ENCODE measurements at places on chromosomes 7 and 10. TPM values are rescaled to one million over a fixed set of nuclear protein-coding genes. Genes with fewer than 3 reads are reported as not detected.
A peak's percentile ranks its signal among the peaks of the same experiment; 100 is the strongest.

Gene NUB1
- 41.2 TPM for total RNA-seq

Gene PPP1R9A
- total RNA-seq: not detected

Gene AOAH
- 12.3 TPM for total RNA-seq

Gene CHCHD2
- 617 TPM for total RNA-seq

Gene VAX1
- total RNA-seq: not detected

Gene COL13A1
- total RNA-seq: not detected

DNA sequence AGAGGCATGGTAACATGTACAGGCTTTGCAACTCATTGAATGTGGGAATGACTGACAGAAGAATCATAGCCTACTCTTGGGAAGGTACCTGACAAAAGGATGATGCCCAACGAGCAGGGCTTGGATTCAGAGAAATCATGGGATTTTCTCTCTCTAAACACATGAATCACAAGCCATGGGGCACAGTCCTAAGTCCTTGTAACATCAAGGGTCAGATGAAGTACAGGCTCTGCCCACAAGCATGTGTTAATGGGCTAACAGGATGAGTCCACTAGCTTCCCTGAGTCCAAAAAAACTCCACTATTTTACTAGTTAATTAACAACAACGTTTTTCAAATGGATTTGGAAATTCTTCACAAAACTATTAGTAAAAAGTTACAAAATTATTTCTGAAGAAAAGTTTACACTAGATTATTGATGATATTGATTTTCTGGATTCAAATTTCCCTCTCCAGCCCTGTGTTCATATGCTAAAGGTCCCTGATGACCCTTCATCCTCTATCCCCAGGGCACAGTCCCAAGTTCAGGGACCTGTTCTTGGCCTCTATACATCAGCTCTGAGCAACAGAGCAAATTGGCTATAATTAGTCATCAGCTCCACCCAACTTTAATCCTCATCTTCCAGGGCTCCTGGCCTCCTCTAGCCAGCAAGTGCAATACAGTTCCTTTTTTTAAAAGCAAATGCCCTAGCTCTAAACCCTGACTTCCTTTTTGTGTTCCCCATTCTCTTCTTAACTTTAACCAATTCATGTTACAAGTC lies 99.8 kb downstream of the GSAP start:
- H3K4me1 ChIP-seq: no peaks in the 10 kb centered on the region
- peaks cover 14% of the 10 kb centered on the region for H3K36me3 ChIP-seq
- no peak overlapping the region for H3K4me3 ChIP-seq
- no peak overlapping the region for H3K27ac ChIP-seq

DNA sequence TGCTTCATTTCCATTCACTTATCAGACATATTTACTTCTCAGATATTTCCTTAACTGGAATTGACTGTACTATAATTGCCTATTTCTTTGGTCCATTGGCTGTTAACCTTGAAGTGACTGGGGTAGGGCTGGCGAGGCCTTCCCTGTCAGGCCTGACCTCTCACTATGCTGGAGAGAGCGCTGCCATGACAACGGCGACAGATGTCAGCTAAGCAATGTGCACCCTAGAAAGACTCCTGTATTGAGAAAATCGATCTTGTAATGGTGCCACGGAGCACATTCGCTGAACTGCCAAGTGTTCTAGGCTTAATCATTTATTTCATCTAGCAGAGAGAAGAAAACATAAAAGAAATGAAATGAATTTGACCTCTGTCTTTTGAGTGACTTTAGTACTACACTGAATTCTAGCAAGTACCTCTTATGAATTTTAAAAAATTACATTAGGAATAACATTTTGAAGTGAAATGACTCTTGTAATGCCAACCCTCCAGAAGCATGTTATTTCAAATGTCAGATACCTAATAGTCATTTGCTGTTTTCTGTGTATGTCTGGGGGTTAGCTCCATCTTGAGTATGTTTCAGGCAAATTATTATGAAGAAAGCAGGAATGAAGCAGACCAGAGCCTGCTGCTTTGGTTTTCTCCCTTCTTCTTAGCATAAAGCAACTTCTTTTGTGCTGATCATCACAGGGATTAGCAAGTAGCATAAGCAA lies 148.0 kb downstream of the SNX10 start:
- H3K4me1 ChIP-seq: no peaks in the 10 kb centered on the region
- H3K27me3 ChIP-seq: peaks cover 8% of the 10 kb centered on the region
- H3K36me3 ChIP-seq: no peaks in the 10 kb centered on the region
- H3K4me3 ChIP-seq: no peak overlapping the region
- DNase-seq: no peak

DNA sequence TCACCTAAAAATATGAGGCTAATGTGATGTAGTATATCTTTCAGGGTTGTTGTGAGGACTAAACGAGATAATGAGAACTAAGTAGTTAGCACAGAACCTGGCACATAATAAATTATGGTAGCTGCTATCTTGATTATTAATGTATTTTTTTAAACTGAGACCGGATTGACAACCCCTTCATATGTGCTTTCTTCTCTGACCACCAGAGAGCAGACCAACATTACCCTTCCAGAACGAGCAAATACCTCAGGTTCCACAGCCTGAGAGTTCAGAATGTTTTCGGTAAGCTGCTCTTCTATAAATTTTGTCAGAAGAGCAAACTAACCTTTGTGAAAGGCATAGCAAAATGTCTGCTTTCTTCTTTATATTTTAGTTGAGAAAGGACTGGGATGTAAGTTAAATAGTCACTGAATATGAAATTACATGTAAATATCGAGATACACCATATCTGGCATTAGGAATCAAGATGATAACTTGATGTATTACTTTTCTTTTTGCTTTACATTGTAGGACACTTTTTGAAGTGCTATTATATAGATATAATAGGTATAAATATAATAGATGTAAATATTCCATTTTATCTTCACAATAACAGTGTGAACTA lies 13.6 kb upstream of the BPGM start:
- H3K27ac ChIP-seq: no peak overlapping the region
- peaks cover 5% of the 10 kb centered on the region for H3K27me3 ChIP-seq
- DNase-seq: no peak
- peaks cover 20% of the 10 kb centered on the region for H3K4me1 ChIP-seq
- peaks cover 5% of the 10 kb centered on the region for H3K36me3 ChIP-seq
- H3K4me3 ChIP-seq: no peak overlapping the region

DNA sequence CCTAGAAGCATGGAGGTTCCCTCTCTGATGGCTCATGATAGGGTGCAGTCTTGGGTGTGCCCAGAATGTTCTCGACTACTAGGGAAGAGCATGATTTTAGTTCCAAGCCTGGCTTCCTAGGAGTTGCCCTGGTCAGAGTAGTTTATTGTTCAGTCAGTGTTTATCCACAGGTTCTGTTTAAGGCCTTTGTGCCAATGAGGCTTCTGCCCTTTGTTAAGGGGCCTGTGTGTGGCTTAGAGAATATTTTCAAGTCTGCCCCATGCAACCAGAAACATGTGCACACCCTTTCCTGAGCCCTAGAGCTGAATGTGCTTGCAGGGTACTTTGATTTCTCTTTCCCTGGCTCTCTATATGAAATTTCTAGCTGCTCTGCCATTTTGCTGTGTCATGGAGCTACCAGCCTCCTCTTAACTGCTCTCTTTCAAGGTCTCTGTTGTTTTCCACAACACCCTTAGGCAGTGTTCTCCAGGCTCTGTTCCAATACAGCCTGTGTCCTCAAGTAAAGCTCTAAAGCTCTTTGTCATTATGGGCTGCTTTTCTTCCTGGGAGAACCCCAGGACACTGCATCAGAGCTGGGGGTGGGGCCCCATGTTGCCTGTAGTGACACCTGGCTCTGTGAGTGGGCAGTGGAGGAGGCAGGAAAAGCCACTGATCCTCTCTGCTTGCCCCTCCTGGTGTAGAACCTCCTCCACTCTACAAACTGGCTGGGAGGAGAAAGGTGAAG lies 34.1 kb upstream of the TSPAN33 start:
- H3K36me3 ChIP-seq: no peaks in the 10 kb centered on the region
- H3K4me3 ChIP-seq: no peak overlapping the region
- no peak for DNase-seq
- H3K4me1 ChIP-seq: peaks cover 7% of the 10 kb centered on the region
- H3K27me3 ChIP-seq: peaks cover 10% of the 10 kb centered on the region

GRCh38 chr10:58590152-58590840 lies 77.6 kb downstream of the BICC1 start:
- H3K4me1 ChIP-seq: no peaks in the 10 kb centered on the region
- DNase-seq: no peak
- H3K27me3 ChIP-seq: no peaks in the 10 kb centered on the region
- H3K36me3 ChIP-seq: no peaks in the 10 kb centered on the region

- H3K27me3 ChIP-seq: peaks cover 10% of the 10 kb centered on the region
- H3K4me3 ChIP-seq: no peak overlapping the region
- H3K36me3 ChIP-seq: no peaks in the 10 kb centered on the region
- H3K4me1 ChIP-seq: no peaks in the 10 kb centered on the region
- no peak for DNase-seq
These were observed 273.1 kb downstream of the PHTF2 start for GRCh38 chr7:78071491-78072200.

DNA sequence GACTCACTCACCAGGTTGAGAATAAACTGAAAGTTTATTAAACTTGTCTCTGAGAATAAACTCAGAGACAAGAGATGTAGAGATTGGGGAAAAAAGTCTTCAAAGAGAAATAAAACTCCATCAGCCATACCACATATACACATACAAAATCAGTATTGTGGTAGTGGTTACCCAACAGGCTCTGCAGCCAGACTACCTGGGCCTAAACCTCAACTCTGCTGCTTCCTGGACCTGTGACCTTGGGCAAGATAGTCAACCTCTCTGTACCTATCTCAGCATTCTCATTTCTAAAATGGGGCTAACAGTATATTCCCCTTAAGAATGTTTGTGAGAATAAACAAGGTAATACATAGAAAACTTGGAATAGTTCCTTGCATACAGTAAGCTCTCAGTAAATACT lies 15.3 kb downstream of the TPK1 start:
- H3K4me3 ChIP-seq: peak overlapping the region; percentile 9
- H3K36me3 ChIP-seq: peaks cover 19% of the 10 kb centered on the region
- peak overlapping the region; percentile 59 for H3K27ac ChIP-seq
- H3K4me1 ChIP-seq: peaks cover 70% of the 10 kb centered on the region
- no peak for DNase-seq
- no peaks in the 10 kb centered on the region for H3K27me3 ChIP-seq

GRCh38 chr7:79790656-79791262 lies 337.3 kb upstream of the MAGI2 start:
- H3K4me3 ChIP-seq: no peak overlapping the region
- H3K27me3 ChIP-seq: no peaks in the 10 kb centered on the region
- DNase-seq: no peak
- H3K4me1 ChIP-seq: no peaks in the 10 kb centered on the region

GRCh38 chr10:48604991-48605508 lies at the start of gene ARHGAP22:
ARHGAP22 (minus strand) TSS chr10:48605073; CDS start chr10:48604796, 277 bp downstream.
- no peaks in the 10 kb centered on the region for H3K4me1 ChIP-seq
- DNase-seq: no peak
- no peak within 1 kb of the TSS for H3K4me3 ChIP-seq
- no peak within 1 kb of the TSS for H3K27ac ChIP-seq
- H3K27me3 ChIP-seq: peaks cover 39% of the 10 kb centered on the region

- no peak for DNase-seq
- H3K27ac ChIP-seq: no peak overlapping the region
- H3K36me3 ChIP-seq: no peaks in the 10 kb centered on the region
- H3K27me3 ChIP-seq: peaks cover 5% of the 10 kb centered on the region
- H3K4me1 ChIP-seq: no peaks in the 10 kb centered on the region
These were observed 7.3 kb upstream of the ASB4 start for GRCh38 chr7:95478272-95479037.

DNA sequence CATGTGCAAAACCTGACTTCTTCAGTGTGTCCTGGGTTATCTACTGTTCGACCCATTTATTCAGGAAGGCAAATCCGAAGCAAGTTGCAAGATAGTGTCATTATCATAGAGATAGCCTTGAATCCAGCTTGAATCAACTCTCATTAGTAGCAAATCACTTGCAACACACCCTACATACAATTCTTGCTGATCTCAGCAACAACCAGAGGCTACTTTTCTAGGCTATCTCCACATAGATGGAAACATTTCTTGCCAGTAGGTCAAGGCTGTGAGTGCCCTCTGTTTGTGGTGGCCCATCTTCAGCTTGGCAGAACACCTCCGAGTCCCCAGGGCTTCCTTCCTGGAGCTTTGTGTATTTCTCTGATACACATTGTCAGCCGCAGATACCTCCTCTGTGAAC lies 12.0 kb downstream of the UBTD1 start:
- DNase-seq: no peak
- H3K27me3 ChIP-seq: peaks cover 6% of the 10 kb centered on the region
- no peaks in the 10 kb centered on the region for H3K4me1 ChIP-seq
- H3K27ac ChIP-seq: no peak overlapping the region
- H3K36me3 ChIP-seq: no peaks in the 10 kb centered on the region
- H3K4me3 ChIP-seq: no peak overlapping the region

GRCh38 chr7:55288070-55288824 lies 76.9 kb upstream of the LANCL2 start:
- H3K36me3 ChIP-seq: no peaks in the 10 kb centered on the region
- DNase-seq: no peak
- H3K4me3 ChIP-seq: no peak overlapping the region
- no peaks in the 10 kb centered on the region for H3K4me1 ChIP-seq

DNA sequence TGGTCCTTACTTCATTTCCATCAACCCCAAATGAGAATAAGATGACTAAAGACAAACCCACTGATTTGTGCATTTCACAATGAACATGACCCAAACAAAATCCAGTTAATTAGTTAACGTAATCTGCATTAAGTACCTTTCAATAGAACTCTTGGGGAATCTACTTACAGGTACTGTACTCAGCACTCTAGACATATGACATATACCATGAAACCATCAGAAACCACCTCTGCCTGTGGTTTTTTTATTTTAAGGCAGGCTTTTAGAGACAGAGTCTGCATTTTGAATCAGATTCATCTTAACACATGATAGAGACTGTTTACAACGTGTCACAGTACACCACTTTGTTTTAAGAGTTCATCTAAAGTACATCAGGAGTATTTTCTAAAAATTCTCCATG lies 168.4 kb downstream of the BTAF1 start:
- DNase-seq: no peak
- H3K4me1 ChIP-seq: peaks cover 8% of the 10 kb centered on the region
- H3K27ac ChIP-seq: no peak overlapping the region
- no peak overlapping the region for H3K4me3 ChIP-seq
- no peaks in the 10 kb centered on the region for H3K27me3 ChIP-seq
- H3K36me3 ChIP-seq: no peaks in the 10 kb centered on the region

GRCh38 chr7:130912082-130912861 lies 178.3 kb upstream of the KLF14 start:
- H3K4me3 ChIP-seq: peak overlapping the region; percentile 77
- peaks cover 62% of the 10 kb centered on the region for H3K36me3 ChIP-seq
- H3K27me3 ChIP-seq: no peaks in the 10 kb centered on the region
- H3K27ac ChIP-seq: peak overlapping the region; percentile 92

DNA sequence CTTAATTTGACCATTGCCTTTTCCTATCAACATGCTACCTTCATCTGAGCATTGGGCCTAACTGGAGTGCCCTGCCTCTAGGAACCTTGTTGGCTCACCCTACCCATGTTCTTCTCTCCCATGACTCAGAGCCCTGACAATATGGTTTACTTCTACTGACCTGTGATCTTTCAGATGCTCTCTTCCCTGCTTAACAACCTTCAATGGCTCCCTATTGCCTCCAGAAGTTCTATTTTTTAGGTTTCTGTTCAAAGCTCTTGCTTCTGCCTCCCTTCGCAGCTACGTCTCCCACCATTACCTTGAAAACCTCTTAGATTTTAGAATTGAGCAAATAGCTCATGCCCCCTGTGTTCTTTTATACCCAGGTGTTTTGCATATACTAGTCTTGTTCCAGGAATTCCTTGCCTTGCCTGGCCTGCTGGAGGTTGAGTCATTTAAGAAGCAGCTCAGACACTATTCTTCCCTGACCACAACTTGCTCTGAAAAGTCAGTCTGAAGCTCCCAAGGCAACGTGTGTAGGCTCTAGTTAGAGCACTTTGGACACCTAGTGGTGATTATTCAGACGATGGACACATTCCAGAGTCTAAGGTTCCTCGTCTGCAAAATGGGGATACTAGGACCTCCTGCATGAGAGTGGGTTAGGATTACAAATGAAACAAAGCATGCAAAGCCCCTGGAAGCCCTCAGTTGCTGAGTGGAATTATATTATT lies 64.4 kb upstream of the EMX2 start:
- H3K4me1 ChIP-seq: no peaks in the 10 kb centered on the region
- no peak overlapping the region for H3K27ac ChIP-seq
- no peak overlapping the region for H3K4me3 ChIP-seq
- no peaks in the 10 kb centered on the region for H3K36me3 ChIP-seq

Data from activated T-helper 1 cell treated with anti-CD3 and anti-CD28 coated beads, Interleukin-12 subunit alpha, Interleukin-12 subunit beta, Interleukin-2, Interleukin-4 antibody, amounts not matched to agents 30 ng/mL and 10 ng/mL and 1 ng/mL, durations not matched to agents 14 hours and 24 hours and 36 hours (primary cell).